Putamen (tissue), 1 donor: ENCODE measurements at places on chromosomes 11 and 22.

DNA sequence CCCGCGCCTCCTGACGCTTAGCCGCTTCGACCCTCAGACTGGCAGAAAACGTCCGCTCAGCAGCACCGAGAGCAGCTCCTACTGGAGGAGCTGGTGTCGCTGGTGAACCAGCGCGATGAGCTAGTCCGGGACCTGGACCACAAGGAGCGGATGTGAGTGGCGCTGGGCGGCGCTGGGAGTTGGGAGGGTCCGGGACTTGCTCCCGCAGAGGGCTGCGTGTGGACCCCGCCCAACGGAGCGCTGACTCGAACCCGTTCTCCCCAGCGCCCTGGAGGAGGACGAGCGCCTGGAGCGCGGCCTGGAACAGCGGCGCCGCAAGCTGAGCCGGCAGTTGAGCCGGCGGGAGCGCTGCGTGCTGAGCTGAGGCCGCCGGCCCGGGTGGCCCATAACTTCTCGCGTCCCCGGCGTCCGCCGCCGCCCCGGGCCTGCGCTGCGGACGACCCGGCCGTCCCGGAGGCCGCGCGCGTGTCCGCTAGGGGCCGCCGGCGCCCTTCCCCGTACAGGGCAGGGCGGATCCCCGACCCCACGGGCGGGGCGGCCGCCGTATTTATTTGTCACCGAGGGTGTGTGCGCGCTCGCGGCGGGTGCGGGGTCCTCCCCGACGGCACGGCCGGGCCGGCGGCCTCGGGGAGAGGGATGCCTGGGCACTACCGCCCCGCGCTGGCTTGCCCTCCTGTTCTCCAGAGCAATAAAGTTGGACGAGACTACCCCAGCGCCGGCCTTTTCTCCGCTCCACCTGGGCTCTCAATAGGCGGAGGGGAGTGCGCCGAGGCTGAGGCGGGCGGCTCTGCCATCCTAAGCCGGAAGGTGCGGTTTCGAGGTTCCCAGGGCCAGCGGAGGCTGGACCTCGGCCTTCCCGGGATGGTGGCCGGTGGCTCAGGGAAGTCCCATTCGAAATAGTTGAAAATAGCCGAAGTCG lies 3.4 kb downstream of the KCNK7 start:
- DNase-seq = no peak

GRCh38 chr11:80925321-80925720 lies 1484.5 kb upstream of the TENM4 start:
- DNase-seq = no peak

DNA sequence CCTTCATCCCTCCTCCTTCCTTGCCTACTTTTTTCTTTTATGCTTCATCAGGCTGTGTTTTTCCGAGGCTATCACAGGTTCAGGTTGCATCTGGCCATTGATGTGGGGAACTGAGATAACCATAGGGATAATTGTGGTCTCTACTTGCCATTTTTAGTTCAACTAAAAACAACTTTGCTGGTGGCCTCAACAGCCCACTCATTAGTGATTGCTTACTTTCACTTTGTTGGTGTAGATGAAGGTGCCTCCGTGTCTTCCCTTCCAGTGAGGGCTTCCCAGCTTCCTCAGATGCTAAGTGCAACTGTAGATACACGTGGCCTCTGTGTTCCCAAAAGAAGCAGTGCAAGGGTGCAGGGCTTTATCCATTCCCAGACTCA lies 35.0 kb downstream of the KCNJ1 start:
- DNase-seq = no peak

- no peak for DNase-seq
Observed at GRCh38 chr22:21643533-21644357, 1.6 kb downstream of the SDF2L1 start.

DNA sequence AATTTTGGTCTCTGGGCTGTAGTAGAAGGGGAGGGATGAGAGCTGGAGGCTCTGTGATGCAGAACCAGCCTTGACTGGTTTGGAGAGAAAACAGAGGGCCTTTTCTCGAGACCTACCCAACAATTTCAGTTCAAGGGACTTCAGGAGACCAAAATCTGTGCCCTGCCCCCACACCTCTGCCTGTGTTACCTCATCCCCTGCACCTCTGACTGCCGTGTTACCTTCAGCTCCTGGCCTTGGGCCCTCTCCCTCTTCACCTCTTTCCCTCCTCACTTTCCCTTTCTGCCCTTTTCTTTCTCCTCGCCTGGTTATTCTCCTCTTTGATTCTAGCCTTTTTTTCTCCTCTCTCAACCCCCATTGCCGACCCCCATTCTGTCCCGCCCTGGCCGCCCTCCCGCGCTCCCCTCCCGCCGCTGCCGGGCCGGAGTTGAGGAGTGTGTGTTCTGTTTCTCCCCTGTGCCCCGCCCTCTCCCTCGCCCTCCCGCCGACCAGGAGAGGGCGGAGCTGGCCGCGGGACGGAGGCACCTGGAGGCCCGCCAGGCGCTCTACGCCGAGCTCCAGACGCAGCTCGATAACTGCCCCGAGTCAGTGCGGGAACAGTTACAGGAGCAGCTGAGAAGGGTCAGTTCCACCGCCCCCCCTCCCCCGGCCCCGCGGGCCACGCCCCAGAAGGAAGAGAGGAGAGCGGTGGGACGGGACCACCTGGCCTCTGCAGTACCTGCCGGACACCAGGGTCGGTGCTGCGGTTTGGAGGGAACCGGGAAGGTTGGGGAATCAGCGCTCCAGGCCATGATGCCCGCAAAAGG lies 27.2 kb downstream of the PHLDB1 start:
- no peak for DNase-seq

DNA sequence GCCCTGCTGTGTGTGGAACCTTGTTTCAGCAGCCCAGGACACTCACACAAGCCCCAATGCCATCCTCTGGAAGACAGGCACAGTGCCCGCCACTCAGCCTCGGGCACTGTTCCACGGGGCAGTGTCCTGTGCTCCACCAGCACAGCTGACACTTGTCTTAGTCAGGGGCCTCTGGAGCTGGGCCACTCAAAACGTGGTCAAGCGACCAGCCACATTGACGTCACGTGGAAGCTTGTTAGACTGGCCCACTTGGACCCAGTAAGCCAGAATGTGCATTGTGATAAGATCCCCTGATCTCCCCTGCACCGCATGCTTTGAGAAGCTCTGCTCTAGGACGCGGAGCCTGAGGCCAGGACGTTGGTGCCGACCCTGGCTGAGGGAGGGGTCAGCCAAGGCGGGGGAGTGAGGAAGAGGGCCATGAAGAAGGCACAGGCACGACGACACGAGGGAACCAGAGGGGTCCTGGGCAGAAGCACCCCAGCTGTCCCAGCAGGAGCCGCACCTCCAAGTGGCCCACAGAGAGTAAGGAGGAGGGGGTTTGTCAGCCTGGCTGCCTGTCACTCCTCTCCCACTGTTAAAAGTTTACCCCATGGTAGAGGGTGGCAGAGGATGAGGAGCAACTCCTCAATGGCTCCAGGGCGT lies 64.6 kb downstream of the LINC01488 start:
- no peak for DNase-seq
